ENCODE measurements at places on chromosomes 6 and 20.

DNA sequence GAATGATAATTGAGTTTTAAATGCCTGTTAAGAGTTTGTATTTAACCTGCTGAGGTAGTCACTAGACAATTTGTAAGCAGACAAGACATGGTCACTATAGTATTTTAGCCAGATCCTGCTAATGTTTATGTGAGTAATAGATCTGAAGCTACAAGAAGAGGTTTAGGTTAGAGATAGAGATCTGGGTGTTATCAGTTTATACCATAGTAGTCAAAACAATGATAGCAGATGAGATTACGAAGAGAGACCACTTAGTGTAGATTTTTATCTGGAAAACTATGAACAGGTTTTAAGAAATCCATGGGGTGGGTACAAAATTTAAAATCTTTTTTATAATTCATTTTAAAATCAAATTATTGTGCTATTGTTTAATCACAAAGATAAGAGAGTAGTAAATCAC is 47.5 kb downstream of the PHIP start:
- DNase-seq = no peak

DNA sequence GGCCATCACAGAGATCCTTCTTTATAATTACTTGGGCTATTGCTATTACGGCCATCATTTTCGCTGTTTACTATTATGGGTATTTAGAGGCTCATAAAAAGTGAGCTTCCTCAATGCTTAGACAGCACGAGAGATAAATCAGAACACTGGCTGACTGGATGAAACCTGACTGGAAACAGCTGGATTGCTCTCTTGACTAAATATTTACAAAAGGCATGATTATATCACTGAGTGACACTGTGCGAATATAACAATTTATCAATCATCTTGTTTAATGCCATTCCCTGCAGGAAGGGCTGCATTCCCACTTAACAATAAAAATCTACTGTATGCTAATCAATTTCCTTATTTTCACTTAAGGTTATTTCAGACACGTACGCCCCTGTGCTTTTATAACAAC is 260.1 kb upstream of the ARID1B start:
- no peak for DNase-seq

DNA sequence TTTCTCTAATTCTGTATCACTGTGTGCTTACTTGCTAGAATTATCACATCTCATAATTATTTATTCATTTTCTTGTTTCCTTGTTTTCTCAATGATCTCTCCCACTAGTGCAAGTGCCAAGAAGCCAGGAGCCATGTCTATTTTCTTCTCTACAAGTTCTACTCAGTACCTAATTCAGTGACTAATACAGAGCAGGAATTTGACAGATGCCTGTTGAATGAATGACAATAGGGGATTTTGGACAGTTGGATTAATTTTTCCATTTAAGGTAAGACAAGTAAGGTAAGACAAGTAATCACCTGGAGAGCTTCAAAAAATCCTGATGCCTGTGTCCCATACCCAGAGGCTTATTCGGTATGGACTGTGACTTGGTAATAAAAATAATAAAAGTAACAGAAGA is 81.0 kb downstream of the EDN1 start:
- no peak for DNase-seq

- peak; percentile 50 for DNase-seq
Observed at GRCh38 chr6:47091886-47092668, 49.9 kb upstream of the ADGRF1 start.

DNA sequence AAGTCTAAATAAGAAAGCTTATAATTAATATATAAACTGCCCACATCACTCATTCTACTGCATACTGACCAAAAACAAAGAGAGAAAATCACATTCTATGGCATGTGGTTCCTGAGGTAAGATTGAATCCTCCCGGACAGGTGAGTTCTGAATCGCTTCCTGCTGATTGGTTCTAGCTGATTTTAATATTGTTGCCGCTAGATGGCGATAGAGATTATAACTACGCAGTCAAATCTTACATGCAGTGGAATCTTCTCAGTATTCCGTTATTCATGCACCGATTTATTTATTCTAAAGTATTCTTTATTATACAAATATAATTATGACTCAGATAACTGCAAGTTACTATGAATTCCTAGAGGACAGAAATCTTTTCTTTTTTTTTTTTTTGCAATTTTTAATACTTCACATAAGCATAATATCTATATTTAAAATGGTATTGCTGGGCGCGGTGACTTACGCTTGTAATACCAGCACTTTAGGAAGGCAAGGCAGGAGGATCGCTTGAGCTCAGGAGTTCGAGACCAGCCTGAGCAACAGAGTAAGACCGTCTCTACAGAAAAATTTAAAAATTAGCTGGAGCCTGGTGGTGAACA is 24.2 kb upstream of the TMX4 start:
- peak; percentile 53 for DNase-seq

GRCh38 chr6:111794727-111795452 is 78.4 kb downstream of the FYN start:
- no peak for DNase-seq

- no peak for DNase-seq
Observed at GRCh38 chr6:25898289-25898977, 24.4 kb upstream of the SLC17A3 start.

- DNase-seq = no peak
Observed at GRCh38 chr6:27531772-27532459, 59.0 kb upstream of the ZNF184 start.

DNA sequence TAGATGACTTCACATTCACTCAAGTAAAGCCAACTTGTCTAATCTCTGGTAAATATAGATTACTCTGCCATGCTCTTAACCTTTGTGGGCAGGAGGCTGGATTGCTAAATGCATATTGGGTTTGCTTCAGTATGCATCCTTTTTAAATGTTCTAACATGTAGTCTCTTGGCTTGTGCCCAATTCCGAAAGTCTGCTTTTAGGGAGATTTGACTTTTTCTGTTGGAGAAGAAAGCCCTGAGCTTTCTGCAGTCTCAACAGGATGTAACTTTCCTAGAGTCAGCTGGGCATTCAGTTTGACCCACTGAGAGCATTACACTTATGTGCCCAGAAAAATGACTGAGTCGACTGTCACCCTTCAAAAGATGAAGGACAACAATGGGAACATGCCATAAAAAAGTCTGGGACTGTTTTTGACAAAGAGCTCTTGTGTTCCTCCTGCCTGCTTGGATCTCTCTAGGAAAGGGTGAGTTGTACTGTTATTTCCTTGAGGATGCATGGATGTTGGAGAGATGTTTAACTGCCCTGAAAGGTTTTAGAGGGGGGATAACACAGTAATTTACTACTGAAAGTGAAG is 299.4 kb downstream of the ZFAND3 start:
- no peak for DNase-seq

- DNase-seq = no peak
Observed at GRCh38 chr20:57582432-57583288, 21.8 kb downstream of the PCK1 start.

DNA sequence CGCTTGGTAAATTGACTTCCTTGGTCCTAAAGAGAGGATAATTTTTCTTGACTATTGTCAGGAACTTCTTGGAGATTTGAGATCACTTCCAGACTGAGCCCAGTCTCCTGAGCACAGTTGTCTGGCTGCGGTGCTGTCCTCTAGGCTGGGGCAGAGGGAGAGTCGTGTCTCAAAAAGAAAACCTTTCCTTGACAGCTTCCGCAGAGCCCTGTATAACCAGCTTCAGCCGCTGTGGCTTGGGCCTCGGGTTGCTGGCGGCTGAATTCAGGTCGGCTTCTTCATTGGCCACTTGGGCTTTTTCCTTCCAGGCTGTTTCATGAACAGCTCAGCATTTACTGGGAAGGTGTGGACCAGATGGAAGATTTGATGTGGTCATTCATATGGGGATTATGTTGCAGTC is 75.9 kb downstream of the DHX35 start:
- no peak for DNase-seq

DNA sequence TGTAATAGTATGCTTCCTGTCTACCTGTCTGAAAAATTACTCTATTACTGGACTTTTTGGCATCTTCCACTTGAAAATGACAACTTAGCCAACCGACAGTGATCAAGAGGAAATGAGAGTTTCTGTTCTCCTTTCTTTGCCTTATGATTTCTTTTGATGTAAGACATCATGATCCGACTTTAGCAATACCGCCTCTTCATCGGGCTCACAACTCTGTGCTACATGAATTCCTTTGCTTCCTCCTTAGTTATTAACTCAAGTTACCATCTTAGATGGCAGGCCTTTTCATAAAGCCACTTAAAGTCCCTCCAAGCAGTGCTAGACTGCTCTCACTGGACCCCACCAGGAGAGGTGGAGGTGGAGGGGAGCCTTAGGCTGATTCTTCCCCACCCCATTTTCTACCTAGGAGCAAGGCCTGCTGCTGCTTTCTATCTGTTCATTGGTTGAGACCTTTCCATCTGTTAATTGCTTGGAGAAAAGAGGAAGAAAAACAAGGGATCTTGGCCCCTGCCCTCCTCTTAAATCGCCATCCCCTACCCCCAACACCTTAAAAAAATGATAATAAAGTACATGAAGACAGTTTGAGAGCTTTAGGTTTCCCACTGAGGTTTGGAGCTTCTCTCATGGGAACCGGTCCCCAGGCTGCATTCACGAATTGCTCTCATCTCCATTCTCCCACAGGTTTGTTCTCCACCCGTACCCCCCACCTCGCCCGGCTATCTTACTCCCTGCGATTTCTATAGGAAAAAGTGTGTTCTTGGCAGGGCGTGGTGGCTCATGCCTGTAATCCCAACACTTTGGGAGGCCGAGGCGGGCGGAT is 21.6 kb upstream of the MCM3 start:
- no peak for DNase-seq

DNA sequence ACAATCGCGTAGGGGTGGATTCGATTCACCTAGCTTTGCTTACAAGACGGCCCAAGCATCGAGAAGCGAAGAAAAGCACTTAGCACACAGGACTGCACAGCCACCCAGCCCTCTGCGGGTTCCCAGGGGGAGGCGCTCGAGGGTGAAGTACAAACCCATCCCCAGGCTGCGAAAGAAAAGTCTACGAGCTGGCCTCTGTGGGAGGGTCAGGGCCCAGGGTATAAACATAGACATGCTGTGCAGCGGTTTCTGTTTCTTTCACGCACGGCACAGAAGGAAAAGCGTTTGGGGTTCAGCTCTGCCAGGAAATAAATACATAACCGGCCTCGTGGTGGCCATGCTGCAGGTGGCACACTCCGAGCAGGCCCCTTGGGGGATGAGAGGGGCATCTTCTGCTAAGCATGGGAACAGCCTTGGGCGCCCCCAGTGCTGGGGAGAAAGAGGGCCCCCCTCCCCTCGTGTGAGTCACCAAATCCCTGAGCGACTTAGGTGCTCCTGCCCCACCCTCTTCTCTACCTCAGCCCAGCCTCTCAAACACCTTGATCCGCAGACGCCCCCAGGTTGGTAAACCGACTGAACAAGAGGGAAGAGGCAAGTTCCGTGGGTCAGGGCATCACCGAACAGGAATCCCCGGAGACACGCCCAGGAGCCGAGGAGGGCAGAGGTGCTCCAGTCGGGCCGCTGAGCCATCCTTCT is 91.6 kb upstream of the RIPOR2 start:
- no peak for DNase-seq

DNA sequence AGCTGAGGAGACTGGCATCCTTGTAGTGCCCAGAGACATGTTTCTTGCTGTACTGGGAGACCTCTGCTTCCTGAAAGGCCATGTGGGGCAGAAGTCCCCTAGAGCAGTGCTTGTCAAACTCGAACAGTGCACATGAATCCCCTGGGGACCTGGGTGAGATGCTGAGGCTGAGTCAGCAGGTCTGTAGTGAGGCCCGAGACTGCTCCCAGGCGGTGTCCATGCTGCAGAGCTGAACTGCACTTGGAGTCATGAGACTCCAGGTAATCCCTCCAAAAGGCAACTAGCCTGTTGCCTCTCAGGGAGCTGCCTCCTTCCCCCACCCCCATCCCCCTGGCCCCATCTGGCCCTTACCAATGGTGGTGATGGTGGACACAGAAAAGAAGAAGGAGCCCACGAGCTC is 3.7 kb downstream of the KCNK17 start:
- DNase-seq = no peak

DNA sequence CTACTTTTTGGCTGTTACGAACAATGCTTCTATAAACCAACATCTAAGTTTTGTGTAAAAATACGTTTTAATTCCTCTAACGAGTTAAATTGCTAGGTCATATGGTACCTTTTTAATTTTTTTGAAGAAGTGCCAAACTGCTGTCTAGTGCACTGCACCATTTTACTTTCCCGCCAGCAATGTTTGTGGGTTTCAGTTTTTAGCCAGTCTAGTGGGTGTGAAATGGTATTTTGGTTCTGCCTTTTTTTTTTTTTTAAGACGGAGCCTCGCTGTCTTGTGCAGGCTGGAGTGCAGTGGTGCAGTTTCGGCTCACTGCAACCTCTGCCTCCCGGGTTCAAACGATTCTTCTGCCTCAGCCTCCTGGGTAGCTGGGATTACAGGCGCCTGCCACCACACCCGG is 34.1 kb upstream of the BAG2 start:
- DNase-seq = no peak

DNA sequence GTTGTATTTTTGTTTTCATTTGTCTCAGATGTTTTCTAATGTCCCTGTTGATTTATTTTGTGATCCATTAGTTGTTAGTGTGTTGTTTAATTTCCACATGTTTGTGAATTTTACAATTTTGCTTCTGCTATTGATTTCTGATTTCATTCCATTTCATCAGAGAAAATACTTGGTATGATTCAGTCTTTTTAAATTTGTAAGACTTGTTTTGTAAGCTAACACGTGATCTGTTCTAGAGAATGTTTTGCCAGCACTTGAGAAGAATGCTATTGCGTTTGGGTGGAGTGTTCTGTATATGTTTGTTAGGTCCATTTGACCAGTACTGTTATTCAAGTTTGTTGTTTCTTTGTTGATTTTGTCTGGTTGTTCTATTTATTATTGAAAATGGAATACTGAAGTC is 53.9 kb downstream of the KIZ start:
- DNase-seq = peak; percentile 85

DNA sequence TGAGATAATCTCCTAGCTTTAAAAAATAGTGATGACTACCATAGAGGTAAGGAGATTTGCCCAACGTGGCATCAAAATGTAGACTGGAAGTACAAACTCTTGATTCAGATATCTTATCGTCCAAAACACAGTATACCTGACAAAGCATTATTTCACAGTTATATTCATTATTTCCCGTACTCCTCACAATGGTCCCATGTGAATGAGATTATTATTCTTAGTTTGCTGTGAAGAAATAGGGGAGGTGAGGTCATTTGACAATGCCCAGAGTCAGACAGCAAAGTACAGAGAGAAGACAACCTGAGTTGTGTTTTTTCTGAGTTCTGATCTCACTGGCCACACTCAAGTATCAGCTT is 1.2 kb upstream of the TFB1M start:
- peak; percentile 5 for DNase-seq

DNA sequence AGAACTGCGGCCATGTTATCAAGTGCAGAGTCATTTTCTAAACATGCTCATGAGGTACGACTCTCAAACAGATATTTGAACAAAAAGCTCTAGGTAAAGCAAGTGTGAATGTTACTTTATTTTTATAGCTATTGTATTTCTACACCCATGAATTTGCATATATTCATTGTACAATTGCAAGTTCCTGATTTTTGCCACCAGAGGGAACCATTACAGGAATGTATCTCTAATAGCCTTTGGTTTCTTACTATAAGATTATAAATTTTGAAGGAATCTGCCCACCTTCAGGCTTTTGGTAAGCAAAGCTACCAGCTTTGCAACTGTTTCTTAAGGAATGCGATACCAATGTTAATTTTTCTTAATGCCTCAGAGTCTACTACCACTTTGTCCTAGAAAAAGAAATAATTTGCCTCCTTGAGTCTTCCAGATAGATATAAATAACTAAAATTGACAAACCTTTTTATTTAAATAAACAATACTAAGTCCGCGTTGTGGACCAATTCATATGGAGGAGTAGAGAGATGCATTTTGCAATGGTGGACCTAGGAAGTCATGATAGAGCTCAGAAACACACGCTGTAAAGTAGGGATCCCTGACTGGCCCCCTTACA is 125.4 kb upstream of the SAMD5 start:
- peak; percentile 55 for DNase-seq
